NCI-H345 (cell line): ENCODE measurements at places on chromosomes 1 and 21.

- no peak for DNase-seq
These were observed 397.6 kb downstream of the LRRIQ3 start for GRCh38 chr1:73800376-73800775.

DNA sequence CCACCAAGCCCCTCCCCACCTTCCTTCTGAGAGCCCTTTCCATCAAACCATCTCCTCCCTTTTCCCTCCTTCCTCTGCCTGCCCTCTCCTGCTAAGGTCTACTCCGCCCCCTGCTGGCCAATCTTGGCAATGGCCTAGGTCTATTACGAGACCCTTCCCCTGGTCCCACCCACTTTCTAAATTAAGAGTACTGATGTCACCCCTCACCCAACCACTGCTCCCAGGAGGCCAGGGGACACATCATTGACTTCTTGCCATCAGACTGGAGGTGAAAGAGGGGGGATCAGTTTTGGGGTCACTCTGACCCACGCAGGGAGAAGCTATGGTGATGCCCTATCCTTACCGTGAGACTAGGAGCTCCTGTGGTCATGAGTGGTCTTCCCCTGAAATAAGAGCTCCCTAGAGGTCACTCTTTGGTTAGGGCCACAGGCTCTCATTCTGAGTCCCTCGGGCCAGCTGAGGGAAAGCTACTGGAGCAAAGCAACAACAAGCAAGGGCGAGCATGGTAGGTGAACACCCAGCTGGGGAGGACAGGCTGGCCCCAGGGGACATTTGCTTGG lies 34.6 kb upstream of the S100A7 start:
- peak; percentile 93 for DNase-seq

DNA sequence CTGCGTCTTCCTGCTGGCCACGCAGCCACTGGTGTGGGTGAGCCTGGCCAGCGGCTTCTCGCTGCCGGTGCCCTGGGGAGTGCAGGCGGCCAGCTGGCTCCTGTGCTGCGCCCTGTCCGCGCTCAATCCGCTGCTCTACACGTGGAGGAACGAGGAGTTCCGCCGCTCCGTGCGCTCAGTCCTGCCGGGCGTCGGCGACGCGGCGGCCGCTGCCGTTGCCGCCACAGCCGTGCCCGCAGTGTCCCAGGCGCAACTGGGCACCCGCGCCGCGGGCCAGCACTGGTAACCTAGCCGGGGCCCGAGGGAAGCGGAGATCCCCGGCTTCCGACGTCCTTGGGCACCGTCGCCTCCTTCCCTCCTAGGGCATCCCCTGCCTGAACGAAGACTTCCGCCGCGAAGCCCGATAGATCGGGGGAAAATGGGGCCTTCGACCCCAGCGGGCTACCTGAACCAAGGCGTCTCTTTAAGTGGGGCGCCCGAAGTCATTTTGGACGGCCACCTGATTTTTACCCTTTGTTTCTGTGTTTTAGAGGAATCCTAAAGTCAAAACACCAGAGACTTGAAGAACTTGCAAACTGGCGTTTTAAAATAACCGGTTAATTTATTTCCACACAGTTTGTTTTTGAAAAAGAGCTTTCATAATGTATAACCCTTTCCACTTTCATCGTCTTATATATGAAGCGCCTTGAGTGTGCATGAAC lies 2.0 kb downstream of the GPR88 start:
- DNase-seq, result no peak

DNA sequence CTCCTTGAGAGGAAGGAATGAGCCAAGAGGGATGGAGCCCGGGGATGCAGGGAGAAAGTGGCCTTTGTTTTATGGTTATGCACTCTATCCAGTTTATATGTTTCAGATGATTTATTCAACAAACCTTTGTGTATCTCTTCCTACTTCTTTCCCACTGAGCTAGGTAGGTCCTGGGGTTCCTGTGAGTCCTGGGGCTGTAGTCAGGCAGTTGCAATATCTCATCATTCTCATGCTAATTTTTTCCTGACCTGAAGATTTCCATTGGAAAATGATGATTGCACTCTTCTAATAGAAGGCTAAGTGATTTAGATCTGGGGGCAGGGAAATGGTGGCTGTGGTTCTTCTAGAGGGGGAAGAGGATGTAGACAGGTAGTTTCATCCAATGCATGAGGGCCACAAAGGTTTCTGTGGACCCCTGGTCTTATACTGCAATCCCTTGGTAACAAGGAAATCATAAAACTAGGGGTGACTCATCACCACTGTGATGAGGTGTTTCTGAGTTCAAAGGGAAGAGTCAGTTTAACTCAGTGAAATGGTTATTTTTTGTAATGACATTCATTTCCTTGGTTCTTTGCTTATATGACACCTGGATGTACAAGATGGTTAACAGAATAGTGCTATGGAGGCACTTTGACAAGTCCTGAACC lies 20.2 kb downstream of the B3GALT5 start:
- DNase-seq, result no peak

GRCh38 chr1:14500912-14501311 lies 97.6 kb upstream of the KAZN start:
- DNase-seq, result no peak

GRCh38 chr21:30058928-30059327 lies 107.7 kb downstream of the CLDN17 start:
- no peak for DNase-seq

- DNase-seq, result no peak
These were observed 313.4 kb upstream of the FMN2 start for GRCh38 chr1:239778208-239778813.

DNA sequence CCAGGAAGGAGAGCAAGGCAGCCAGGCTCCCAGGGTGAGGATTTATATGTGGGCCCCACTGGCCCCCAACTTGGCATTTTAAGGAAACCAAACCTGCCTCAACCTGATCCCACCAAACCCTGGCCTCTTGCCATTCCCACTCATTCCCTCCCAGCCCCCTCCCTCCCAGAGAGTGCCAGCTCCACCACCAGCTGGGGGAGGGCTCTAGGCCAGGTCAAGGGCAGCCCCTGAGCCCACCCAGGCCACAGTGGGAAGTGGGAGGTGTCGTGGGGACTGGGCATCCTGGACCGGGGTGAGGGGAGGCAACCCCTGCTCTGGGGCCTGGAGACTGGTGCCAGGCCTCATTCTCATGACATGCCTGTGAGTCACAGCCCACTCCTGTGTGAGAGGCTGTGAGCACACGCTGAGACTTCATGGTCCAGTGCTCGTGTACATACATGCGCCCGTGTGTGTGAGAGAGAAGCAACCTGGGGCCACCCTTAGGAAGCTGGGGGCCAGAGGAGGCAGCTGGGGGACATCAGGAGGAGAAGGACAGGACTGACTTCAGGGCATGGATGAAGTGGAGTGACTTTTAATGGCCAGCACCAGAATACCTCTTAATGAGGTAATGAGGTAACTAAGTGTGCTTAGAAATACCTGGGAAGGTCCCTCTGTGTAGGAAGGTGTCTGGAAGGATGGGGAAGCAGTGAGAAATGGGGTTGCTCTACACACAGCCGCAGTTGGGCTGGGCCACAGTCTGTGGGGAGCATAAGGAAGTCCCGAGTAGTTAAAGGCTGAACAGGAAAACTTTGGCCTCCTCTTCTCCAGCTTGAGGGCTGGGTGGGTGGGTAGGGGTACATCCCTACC lies at the start of gene S100A2:
TSS of gene S100A2 (minus strand) at position 316 of the 846 bp plus-strand sequence. CDS start 1,967 bp downstream, outside the sequence.
- peak; percentile 97 for DNase-seq

DNA sequence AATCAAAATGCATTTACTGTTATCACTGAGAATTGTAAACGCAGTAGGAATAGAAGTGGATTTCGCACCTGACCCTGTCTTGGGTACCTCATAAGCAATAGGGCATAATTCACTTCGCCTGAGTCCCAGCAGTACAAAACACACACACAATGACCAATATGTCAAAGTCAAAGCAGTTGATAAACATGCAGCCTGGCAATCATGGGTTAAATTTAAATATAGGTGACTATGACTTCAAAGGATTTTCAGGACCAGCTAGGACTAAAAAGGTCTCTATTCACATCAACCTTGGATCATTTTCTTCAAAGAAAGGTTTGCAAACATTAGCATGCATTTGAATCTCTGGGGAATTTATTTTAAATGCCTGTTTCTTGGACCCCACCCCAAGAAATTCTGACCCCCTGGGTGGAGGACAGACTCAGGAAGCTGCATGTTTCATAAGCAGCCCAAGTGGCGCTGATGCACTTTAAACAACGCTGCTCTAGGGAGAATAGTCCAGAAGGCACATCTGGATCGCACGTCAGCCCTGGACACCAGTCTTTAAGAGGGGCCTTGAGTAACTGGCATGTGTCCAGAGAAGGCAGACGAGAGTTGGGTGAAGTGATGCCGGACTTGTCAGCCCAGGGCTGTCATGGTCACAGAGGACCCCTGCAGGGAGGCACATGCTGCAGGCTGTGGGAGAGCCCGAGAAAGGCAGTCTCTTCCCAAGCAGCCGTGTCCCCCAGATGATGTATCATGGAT lies 55.7 kb upstream of the EFHD2 start:
- peak; percentile 70 for DNase-seq

DNA sequence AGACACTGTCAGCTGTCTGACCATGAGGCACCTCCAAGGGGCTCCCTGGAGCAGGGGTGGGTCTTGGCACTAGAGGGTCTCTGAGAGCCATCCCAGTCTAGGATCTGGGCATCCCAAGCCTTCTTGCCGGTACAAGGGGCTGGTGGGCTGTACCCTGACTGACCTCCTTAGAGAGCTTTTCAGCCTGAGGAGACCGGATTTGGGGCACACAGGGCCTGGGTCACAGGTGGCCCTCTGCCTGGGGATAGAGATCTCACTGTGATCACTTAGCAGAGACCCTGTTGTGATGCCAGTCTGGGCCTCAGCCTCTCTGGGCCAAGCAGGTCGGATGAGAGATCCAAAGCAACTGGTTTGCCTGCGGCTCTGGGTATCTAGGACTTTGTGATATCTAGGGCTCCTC lies 227.2 kb downstream of the TRABD2B start:
- DNase-seq, result no peak

- no peak for DNase-seq
These were observed 32.0 kb downstream of the CCSAP start for GRCh38 chr1:229310833-229311232.

- no peak for DNase-seq
These were observed 129.5 kb upstream of the LRRC7 start for GRCh38 chr1:69438056-69438795.

DNA sequence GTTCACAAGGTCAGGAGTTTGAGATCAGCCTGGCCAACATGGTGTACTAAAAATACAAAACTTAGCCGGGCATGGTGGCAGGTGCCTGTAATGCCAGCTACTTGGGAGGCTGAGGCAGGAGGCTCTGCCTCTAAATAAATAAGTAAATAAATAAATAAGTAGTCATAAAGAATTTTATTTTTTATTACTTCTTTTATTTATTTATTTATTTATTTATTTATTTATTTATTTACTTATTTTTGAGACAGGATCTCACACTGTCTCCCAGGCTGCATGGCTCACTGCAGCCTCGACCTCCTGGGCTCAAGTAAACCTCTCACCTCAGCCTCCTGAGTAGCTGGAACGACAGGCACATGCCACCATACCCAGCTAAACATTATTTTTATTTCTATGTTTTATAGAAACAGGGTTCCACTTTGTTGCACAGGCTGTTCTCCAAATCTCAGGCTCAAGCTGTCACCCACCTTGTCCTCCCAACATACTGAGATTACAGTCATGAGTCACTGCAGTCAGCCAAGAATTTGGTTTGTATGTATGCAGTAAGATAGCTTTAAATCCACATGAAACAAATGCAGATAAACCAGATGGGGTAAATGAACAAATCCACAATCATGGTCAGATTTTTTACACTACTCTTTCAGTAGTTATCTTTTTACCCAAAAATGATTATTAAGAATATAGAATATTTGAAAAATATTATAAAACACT lies 523.3 kb upstream of the RGS18 start:
- DNase-seq, result no peak

DNA sequence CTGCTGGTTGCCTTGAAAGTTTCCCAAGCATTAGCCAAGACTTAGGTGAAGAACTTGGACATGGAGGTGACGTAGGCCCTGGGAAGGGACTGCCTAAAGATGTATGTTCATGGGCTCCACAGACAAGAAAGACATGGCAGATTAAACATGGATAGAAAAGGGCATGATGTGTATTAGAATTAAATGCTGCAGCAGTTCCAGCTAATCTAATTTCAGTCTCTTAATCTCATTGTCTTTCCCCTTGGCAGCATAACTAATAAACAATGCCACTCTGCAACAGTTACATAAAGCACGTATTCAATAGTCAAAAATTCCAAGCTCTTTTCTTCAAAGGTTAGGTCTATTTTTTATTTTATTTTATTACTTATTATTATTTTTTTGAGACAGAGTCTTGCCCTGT lies 251.6 kb downstream of the KIF26B start:
- DNase-seq, result no peak

GRCh38 chr1:156499194-156499841 lies 1.3 kb downstream of the MEF2D start:
- no peak for DNase-seq

- no peak for DNase-seq
These were observed 189.0 kb downstream of the CENPF start for GRCh38 chr1:214791961-214792360.

GRCh38 chr1:159700312-159700711 lies 14.1 kb downstream of the CRP start:
- DNase-seq, result no peak

- no peak for DNase-seq
These were observed 79.7 kb upstream of the EFHD2 start for GRCh38 chr1:15330028-15330427.

DNA sequence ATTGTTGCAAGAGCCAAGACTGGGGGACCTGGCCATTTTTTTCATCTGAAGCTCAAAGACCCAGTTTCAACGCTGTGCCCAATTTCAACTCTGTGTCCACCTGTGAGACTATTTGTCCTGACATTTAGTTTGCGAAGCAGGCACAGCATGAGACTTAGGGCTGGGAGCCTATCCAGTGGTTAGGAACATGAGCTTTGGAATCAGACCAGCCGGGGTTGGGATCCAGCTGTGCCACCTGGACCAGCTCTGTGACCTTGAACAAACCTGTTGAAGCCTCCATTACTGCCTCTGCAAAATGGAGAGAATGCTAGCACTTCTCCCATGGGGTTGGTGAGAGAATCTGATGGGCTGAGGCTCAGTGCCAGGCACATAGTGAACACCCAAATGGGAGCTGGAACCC lies 206.1 kb upstream of the TMEM51 start:
- DNase-seq, result no peak
